ENCODE measurements at places on chromosomes 3 and 15.

- DNase-seq, result no peak
Observed at GRCh38 chr3:114101101-114101500, 44.6 kb downstream of the QTRT2 start.

GRCh38 chr3:86175593-86176444, 815.1 kb downstream of the VGLL3 start:
- no peak for DNase-seq

- peak; percentile 42 for DNase-seq
Observed at GRCh38 chr15:40108061-40108854, 421 bp downstream of the BMF start.

GRCh38 chr3:45055411-45056143, 29.5 kb downstream of the CLEC3B start:
- DNase-seq, result no peak

GRCh38 chr3:16936233-16936632, 51.5 kb downstream of the PLCL2 start:
- no peak for DNase-seq

DNA sequence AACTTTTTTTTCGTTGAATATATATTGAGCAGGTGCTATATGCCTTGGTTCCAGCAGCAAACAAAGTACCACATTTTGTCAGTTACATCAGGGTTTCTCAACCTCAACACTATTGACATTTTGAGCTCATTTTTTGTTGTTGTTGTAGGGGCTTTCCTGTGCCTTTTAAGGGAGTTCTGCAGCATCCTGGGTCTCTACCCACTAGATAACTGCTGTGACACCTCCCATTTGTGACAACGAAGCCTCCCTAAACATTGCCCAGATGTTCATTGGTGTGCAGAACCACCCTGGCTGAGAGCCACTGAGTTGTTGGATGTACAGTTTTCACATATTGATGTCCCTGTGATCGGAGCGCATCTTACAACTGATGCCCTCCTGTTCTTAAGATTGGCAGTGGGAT, 382.6 kb downstream of the PTPRG start:
- DNase-seq, result no peak

DNA sequence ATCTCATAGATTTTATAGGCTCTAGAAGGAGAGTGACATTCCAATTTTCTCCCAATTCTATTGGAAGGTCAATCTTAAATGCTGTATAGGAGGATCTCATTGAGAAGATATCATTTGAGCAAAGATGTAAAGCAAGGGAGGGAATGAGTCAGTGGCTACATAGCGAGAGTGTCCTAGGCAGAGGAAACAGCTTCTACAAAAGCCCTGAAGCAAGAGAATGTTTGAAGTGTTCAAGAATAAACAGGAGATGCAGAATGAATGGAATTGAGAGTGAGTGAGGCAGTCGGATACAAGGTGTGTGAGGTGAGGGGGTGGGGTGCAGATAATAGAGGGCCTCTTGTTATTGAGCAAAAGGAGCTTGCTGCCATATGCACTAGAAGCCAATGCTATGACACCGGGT, 545.9 kb downstream of the IGSF11 start:
- no peak for DNase-seq

DNA sequence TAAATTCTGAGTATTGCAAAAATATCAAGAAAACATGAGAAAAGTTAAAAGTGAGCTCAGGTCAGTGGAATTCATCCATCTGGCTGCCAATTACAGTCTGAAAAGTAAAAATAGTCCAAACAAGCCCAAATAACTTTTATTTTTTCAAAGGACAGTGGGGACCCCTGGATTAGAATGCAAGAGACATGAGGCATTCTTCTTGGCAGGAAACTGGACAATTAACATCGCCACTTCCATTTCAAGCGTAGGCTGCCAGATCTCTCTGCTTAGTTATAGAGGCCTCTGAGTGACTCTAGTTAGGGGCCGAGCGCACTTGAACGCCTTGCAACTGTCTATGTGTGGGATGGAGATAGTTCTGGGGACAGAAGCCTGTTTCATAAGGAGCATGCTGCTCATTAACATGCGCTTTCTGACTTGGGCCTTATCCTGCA, 189.1 kb downstream of the GHSR start:
- DNase-seq, result no peak

- DNase-seq, result no peak
Observed at GRCh38 chr3:32229565-32229964, 8.9 kb upstream of the CMTM8 start.

DNA sequence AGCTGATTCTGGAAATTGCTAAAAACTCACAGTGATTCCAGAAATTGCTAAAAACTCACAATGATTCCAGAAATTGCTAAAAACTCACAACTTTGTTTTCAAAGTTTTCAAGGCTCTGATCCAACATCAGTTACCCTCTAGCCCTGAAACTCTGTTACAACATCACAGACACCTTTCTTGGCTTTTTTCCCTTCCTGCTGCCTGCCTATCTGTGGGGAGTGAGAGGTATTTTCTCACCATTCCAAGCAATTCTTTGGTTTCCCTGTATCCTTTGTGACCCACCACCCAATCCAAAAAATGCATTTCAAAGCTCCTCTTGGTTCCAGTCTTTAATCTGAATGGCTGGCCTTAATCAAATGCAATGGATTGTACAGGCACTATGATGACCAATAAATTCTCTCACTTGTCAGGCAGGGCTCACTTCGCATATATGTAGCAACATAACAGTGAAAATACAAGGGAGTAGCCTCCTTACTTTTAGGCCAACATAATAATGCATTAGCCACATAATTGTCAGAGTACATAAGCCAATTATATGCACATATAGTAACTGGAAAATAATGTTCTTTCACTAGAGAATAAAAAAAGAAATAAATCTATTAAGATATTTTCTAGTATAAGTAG, 1139.0 kb downstream of the ROBO2 start:
- DNase-seq, result no peak

DNA sequence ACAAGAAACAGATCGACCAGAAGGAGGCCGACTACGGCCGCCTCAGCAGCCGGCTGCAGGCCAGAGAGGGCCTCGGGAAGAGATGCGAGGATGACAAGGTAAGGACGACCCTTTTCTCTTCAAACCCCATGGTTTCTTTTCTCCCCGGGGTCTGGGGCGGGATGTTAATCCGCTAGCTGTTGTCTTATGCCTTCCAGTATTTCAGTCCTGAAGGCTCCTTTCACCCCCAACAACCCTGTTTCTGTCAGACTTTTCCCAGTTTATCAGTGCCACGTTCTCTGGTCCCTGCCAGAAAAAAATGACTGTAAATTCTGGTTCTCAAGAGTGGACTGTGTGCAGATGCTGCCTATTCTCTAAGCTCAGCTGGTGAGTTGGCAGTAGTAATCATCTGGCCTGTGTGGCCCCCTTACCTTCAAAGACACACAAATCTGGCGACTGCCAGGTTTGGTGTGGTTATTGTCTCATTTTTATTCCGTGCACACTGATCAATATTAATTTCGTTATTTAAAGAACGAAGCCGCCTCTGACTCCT, 806 bp downstream of the GOLM2 start:
- DNase-seq, result no peak

DNA sequence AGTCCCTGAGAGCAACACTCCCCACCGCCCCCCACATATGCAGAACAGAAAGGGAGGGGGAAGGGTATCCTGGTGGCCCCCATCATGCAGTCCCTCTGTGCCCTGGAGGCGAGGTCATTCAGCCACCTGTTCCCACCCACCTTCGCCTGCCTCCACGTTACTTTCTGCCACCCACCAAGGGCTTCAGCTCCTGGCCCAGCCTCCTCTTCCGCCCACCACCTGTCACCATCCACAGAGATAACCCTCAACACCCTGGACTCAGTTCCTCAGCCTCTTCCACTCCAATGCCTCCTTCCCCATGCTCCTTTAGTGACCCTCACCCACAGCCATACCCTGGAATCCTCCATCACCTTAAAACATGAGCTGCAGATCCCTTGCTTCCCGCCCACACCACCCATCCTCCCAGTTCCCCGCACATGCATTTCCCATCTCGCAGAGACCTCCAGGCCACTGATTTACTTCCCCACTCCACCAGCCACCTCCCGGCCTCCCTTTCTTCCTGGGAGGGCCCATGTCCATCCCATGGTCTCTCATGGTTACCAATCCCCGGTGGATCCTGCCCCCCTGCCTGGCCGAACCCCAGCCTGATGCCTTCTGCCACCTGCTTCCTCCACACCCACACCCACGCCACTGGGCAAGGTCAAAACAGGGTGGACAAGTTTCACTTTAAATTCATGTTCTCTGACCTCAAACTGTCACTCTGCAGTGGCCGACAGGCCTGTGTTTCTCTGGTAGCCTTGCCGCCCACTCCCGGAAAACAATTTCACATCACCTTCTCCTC, 18.2 kb downstream of the HOMER2 start:
- DNase-seq, result no peak

GRCh38 chr3:188841906-188842305, 329.9 kb upstream of the TPRG1 start:
- DNase-seq, result no peak

DNA sequence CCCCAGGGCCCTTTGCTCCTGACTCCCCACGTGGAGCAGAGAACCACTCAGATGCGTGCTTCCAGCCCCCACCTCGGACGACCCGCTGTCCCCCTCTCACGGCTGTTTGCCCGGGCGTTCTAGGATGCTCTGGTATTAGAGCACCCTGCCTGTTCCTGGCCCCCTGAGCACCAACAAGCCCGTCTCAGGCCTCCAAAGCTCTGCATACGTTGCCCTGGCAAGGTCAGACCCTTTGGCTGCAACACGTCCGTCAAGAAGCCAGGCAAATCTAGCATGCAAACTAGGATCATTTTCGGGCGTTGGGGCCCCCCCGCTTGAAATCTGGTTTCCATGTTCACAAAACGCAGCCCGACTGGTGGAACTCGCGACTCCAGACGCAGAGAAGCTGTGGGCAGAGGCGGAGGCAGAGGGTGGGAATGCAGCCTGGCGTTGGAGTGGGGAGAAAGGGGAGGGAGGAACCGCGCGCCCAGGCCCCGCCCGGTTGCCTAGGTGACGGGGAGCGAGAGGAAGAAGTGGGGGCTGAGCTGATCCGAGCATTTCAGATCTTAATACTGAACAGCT, 86.2 kb upstream of the PIAS1 start:
- DNase-seq, result peak; percentile 69

DNA sequence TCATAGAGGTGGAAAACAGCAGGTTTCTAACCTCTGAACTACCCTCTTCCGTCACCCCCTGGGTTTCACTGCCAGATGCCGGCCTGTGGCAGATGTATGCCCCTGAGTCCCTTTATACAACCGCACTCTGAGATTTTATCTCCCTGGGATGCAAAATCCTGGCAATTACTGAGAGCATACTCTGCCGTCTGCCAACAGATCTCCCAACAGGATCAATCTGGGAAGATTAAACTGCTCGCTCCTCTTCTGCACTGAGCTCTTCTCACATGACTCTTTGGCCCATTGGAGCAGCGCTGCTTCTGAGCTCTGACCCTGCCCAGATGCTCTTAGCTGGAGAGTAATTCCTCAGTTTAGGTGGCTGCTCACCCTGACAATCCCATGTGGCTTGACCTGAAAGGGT, 133.2 kb downstream of the LIPC start:
- DNase-seq, result no peak

DNA sequence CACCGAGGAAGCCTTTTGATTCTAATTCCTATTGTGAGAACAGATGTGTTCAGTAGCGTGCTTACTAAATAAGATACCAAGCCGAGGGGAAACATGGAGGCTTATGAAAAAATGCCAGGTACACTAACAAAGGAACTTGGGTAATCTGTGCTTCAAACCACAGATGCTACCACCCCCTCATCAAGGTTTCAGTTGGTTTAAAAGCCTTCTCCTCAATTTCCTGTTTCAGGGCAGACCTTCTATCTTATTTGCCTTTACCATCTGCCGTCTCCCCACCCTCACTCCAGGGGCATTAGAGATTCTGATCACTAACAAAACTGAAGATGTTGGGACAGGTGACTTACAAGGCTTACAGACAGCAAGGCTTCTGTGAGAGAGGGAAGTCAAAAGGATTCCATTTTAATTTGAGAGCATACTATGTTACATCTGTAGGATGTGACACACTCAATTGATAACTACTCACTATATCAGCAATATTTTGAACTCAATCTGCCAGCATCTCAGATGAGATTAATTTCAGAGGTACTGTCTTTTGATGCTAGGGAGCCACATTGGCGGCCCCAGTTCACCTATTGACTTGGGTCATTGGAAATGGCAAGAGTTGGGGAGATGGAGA, 60.6 kb upstream of the PLCL2 start:
- DNase-seq, result no peak

GRCh38 chr3:113275929-113276750, 64.8 kb downstream of the BOC start:
- DNase-seq, result peak; percentile 65

DNA sequence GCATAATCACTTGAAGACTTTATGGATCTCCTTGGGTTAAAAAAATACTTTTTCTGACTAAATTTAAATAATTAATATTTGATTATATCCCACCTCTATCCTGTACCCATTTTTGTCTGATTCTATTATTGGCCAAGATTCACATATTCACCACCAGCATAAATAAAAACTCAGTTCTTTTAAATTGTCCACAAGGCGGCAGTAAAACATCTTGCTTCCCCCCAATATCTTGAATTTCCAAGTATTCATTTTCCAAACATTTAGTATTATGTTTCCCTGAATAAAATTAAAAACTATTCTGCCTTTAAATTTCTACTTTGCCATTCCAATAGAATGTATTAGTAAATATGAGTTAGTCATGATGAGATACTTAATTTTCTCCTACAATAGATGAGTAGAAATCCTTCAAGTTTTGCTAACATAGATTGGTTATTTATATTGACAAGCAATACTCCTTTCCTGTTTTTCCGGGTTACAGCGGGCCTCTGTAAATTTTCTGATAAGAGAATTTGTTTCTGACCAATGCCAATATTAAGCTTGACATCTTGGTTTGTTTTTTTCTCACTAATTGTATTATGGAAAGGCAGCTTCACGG, 218.7 kb upstream of the MDFIC2 start:
- no peak for DNase-seq

DNA sequence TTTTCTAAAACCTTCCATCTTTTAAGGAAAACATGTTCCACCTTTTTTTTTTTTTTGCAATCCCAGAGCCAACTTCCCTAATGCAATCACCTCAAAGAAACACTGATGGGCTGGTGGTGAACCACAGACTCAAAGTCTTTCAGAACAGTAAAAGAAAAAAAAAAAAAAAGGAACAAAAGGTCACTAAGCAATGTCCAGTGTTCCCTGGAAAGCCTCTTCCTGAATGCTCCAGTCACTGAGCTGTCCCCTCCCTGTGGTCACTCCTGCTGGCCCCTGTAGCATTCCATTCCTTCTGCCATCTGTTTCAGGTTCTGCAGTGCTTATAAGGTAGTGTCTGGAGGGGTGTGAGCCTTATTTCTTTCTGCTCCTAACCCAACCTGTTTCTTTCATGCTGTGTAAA, 53.3 kb downstream of the AAGAB start:
- no peak for DNase-seq
